ENCODE measurements at places on chromosomes 1 and 21.
A peak's percentile ranks its signal among the peaks of the same experiment; 100 is the strongest.

GRCh38 chr1:171841931-171842761 is 848 bp downstream of the DNM3 start:
- DNase-seq: peak; percentile 26

DNA sequence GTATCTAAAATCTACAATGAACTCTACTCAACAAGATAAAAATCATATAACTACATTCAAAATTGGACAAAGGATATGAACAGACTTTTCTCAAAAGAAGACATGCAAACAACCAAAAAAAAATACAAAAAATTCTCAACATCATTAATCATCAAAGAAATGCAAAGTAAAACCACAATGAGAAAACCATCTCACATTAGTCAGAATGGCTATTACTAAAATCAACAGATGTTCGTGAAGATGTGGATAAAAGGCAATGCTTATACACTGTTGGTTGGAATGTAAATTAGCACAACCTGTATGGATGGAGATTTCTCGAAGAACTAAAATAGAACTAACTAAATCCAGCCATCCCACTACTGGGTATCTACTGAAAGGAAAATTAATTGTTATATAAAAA is 1080.8 kb downstream of the AMY1C start:
- DNase-seq: no peak

DNA sequence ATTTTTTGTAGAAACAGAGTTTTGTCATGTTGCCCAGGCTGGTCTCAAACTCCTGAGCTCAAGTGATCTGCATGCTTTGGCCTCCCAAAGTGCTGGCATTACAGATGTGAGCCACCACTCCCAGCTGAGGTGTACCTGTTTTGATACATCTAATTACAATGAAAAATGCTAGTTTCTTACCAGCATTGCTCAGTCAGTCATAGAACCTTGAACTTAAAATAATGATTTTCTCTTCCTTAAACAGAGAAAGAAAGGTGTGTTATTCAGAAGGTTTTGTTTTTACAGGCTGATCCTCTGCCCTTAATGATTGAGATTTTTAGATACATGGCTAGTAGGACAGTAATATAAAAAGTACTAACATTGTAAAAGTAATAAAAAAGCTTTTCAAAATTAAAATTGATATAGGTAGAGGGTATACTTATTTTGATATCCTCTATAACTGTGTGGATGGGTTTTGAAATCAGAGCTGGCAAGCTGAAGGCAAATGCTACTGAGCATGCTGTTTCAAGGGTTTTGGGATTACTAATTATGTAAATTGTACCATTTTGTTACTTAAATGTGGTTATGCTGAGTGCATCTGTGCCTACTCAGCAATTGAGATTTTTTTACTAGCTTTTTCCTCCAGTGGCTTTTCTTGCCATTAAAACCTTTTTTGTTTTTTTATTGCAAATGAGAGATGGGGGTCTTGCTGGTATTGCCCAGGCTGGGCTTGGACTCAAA is 16.1 kb downstream of the PRRC2C start:
- DNase-seq: no peak

GRCh38 chr1:152108882-152109222 is 6.4 kb downstream of the TCHH start:
- DNase-seq: no peak

DNA sequence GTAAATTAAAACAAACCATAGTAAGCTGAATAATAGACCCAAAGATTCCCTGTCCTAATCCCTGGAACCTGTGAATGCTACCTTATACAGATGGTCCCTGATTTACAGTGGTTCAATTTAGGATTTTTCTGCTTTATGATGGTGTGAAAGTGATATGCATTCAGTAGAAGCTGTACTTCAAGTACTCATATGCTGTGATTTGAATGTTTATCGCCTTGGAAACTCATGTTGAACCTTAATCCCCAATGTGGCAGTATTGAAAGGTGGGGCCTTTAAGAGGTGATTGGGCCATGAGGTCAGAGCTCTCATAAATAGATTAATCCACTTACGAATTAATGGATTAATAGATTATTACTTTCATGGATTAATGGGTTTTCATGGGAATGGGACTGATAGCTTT is 10.6 kb upstream of the RRP15 start:
- DNase-seq: no peak

GRCh38 chr1:193592317-193592716 is 405.9 kb upstream of the B3GALT2 start:
- no peak for DNase-seq

DNA sequence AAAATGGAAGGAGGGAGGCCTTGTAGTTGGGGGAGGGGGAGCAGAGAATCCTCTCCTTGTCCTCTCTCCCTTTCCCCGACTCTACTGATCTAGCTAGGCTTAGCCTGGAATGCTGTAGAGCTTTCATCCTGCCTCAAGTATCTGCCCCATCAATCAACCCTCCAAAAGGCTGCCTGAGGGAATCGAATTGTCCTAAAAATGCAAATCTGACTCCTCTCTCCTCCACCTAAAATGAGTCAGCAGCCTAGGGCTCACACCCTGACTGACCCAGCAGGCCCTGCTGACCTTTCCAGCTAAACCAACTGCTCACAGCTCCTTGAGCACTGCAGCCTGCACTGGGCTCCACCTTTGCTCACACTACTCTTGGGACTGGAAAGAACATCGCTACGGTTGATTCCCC is 2.8 kb downstream of the HPDL start:
- DNase-seq: no peak

DNA sequence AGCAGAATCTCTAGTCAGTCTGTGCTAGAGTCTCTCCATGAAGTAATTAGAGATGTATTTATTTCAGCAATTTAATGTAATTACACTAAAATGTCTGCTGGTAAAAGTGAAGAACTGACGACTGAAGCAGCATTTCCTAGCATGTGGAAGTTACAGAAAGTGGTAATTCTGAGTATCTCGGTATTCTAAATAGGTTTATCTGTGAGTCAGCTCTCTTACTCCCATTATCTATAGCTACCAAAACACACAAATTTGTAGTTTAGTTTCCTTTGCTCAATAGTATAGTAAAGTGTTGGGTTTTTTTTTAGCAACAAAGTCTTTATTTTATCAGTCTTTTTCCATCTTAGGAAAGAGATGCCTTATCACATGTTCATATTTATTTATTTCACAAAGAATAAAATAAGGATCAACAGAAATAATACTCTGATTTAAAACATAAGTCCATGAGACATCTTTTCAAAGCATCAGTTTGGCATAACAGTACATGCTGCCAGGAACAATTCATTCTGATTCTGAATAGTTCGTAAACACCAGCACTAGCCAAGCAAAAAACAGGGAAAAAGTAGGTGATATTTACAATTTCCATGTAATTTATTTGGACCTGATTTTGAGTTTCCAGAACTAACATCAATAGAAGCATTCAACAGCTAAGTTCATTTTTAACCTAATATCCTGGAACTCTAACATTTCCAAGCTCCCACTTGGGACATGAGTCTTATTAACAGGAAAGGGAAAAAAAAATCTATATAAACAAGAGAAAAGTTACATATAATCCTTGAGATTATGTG is 76.3 kb downstream of the KCNT2 start:
- no peak for DNase-seq

GRCh38 chr1:221343607-221344006 is 398.3 kb downstream of the DUSP10 start:
- DNase-seq: no peak

GRCh38 chr1:155181371-155182051 is 7.9 kb downstream of the TRIM46 start:
- DNase-seq: no peak

GRCh38 chr1:241457421-241457820 is 62.1 kb downstream of the FH start:
- no peak for DNase-seq

- no peak for DNase-seq
Measured at GRCh38 chr1:158819461-158820443, 11.4 kb upstream of the MNDA start.

GRCh38 chr1:24986372-24986965 is 56.4 kb upstream of the RUNX3 start:
- no peak for DNase-seq

DNA sequence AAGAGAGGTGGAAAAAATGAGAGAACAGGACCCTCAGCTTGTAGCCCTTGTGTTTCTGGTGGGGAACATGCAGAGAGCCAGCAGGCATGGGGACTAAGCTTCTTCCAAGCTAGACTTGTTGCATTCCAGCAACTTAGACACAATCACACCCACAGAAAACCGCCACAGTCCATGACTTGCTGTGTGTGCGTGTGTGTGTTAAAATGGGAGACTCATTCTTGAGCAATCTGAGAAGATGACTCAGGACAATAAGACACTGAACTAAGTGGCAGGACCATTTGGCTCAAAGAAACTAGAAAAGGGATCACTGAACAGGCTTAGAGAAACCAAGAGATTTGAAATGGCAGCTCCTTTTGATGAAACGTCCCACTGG is 78.0 kb downstream of the HLX start:
- DNase-seq: no peak
